ENCODE measurements at places on chromosomes 11 and 22. TPM values are rescaled to one million over a fixed set of nuclear protein-coding genes. Genes with fewer than 3 reads are reported as not detected.

The LARGE1 gene
- 31.6 TPM for total RNA-seq

The P2RY2 gene
- total RNA-seq = 0.99 TPM

The OR4D5 gene
- not detected for total RNA-seq

The CHST1 gene
- total RNA-seq = 10.5 TPM

The SDHAF2 gene
- total RNA-seq = 64.5 TPM

The BEST1 gene
- total RNA-seq = 7.3 TPM

The FAM111A gene
- total RNA-seq = 34.8 TPM

The TRIM48 gene
- not detected for total RNA-seq

The APOA1 gene
- total RNA-seq = 9.1 TPM

The NXPE4 gene
- not detected for total RNA-seq

The DEAF1 gene
- total RNA-seq = 77.8 TPM

The HTR3B gene
- total RNA-seq = 0.79 TPM

The DEPDC7 gene
- total RNA-seq = 5.3 TPM

The OOSP4A gene
- total RNA-seq = not detected

The CARD16 gene
- 9.7 TPM for total RNA-seq

The TPBGL gene
- total RNA-seq = 0.20 TPM

The MAP6 gene
- 64.6 TPM for total RNA-seq

The PRODH gene
- 75.3 TPM for total RNA-seq

The TMEM86A gene
- 6.6 TPM for total RNA-seq

The SLC37A2 gene
- 4.5 TPM for total RNA-seq

The CD151 gene
- total RNA-seq = 185 TPM

The PPME1 gene
- total RNA-seq = 36.1 TPM

The MB gene
- 0.79 TPM for total RNA-seq

The DGCR6 gene
- total RNA-seq = 11.1 TPM

The PELI3 gene
- 12.6 TPM for total RNA-seq

The CBLIF gene
- total RNA-seq = not detected

The WNT7B gene
- total RNA-seq = 5.0 TPM

The ADAMTS8 gene
- 2.5 TPM for total RNA-seq

The AASDHPPT gene
- total RNA-seq = 83.6 TPM

The MUC6 gene
- not detected for total RNA-seq

The MPPED1 gene
- 14.3 TPM for total RNA-seq

The MMP13 gene
- 1.5 TPM for total RNA-seq

The RFPL1 gene
- total RNA-seq = not detected

The ME3 gene
- total RNA-seq = 45.3 TPM

The KDM4D gene
- total RNA-seq = 1.4 TPM

The OR6A2 gene
- total RNA-seq = 0.11 TPM

The CSRP3 gene
- 0.22 TPM for total RNA-seq

The CALCA gene
- 2.5 TPM for total RNA-seq

The OR5B21 gene
- not detected for total RNA-seq

The SLC16A8 gene
- 2.0 TPM for total RNA-seq

The DDI1 gene
- not detected for total RNA-seq

The SNX32 gene
- 3.3 TPM for total RNA-seq

The APLNR gene
- total RNA-seq = 48.0 TPM

The SEC14L6 gene
- 7.9 TPM for total RNA-seq

The RIMBP3C gene
- 0.39 TPM for total RNA-seq

The RIC3 gene
- 38.2 TPM for total RNA-seq

The ISX gene
- total RNA-seq = not detected

The CSNK2A3 gene
- total RNA-seq = 2.7 TPM

The TYR gene
- total RNA-seq = 0.20 TPM

The GPR83 gene
- 7.1 TPM for total RNA-seq

The TMEM151A gene
- total RNA-seq = 18.2 TPM

The TSGA10IP gene
- 0.39 TPM for total RNA-seq

The SLC22A6 gene
- total RNA-seq = 340 TPM

The DRICH1 gene
- 0.88 TPM for total RNA-seq

Measured in spinal cord (tissue), 10 donors.